Stimulated activated CD8-positive, alpha-beta memory T cell treated with anti-CD3 and anti-CD28 coated beads, Interleukin-4, amount 100 ng/mL, for 1 hour (primary cell): ENCODE measurements at places on chromosomes 3 and 15.

- DNase-seq = no peak
Observed at GRCh38 chr3:71025516-71025915, 558.0 kb downstream of the FOXP1 start.

DNA sequence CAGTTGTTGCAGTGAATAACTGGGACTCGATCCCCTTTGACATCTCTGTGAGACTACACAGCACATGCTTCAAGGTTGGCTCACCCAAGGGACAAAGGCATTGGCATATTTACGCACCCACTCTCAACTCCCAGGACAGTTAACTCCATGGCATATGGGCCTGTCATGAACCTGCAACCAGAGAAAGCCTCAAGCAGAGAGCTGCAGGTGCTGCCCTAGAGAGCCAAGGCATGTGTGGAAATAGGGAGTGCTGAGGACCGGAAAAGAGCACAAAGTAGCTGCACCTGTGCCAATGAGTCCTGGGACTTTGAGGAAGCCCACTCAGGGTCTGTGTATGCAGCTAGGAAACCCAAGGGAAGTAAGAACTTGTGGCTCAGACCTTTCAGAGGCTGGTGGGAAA lies 32.9 kb upstream of the SLC24A5 start:
- DNase-seq = no peak

GRCh38 chr3:185528532-185528931 lies 23.9 kb downstream of the LIPH start:
- DNase-seq = no peak

- DNase-seq = no peak
Observed at GRCh38 chr3:189278221-189278620, 106.5 kb downstream of the TPRG1 start.

DNA sequence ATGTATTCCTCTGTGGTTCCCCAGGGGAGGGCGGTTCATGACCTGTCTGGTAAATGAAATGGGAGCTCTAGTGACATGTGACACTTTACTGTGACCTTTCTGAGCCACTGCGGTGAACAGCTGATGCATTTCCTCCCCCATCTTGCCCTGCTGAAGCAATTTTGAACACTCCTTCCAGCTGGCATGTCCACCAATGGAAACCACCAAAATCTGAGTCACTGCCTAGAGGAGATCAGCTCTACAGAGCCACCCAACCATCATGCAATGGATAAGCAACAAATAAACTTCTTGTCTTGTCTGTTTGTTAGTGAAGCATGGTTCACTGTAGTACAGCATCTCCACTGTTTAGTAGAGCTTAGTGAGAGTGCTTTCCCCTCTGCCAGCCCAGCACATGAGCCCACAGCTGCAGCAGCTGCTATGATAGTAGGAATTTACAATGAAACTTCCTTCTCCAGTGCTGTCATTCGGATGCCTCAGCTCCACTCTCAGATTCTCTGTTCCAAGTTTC lies 479.4 kb downstream of the NTRK3 start:
- no peak for DNase-seq

DNA sequence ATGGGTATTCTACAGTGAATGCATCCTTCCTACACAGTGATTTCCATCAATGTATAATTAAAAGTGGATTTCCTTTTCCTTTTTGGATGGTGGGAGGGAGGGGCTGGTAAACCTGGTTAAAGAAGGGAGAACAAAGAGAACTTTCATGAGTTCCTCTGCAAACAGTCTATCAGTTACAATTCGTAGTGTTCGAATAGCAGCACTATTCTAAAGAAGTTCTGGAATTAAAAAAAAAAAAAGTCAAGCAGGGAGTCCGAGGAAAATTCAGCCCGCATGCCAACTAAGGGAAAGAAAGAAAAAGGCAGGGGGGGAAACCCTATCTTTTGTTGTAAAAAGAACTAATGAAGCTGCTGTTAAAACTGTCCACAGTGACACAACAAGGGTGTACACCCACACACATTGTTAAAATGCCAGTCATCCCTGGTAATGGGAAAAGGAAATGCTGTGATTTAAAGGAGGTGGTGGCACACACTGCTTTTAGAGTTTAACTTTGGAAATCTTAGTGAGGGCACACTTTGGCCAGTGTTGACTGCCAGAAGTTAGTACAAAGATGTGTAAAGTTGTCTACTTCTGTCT lies 521.2 kb downstream of the ZIC1 start:
- DNase-seq = no peak

- no peak for DNase-seq
Observed at GRCh38 chr15:65870889-65871533, 1.7 kb downstream of the RAB11A start.

DNA sequence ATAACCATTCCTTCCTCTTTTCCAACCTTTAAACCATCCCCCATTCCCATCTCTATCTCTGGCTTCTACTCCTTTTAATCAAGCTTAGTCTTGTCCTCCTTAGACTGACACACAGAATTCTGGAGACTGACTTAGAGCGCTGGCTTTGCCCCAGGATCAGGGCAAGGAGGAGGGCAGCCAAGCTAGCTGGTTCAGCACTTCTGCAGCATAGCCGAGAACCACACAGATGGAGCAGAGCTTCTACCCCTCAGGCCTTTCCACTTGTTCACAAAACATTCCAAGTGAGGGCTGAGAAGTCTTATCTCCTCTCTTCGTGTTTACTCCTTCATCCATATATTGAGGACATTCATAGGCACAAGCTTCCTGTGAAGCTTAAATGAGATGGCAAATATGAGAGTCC lies 246.5 kb upstream of the PEX5L start:
- no peak for DNase-seq

DNA sequence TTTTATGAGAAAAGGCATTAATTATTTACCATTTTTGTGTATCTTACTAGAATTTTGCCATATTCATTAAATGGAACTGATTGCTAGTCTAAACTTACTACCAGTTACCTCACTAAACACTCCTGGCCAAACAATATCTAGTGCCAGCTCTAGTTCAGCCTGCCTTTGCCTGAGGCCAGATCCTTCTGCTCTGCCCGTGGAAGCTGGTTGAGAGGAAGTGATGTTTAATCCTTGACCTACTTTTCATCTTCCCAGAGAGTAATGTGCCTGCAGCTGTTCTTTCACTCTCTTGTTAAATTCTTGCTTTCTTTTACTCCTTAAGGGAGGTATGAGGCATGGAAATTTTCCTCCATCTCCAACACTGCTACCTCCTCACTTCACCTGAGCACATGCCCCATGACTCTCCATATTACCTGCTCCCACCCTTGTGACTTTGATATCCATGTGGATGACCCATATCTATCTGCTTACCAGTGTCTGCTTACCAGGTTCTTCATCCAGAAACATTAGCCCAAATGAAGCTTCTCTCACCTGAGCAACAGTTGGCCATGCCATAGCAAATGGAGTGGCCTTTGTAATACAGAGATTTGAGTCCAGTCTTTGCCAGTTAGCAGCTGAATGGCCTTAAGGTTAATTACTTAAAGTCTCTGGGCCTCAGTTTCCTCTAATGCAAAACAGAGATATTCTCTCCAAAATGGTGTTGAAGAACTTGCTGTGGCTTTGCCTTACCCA lies 53.4 kb downstream of the UBE2E1 start:
- no peak for DNase-seq

DNA sequence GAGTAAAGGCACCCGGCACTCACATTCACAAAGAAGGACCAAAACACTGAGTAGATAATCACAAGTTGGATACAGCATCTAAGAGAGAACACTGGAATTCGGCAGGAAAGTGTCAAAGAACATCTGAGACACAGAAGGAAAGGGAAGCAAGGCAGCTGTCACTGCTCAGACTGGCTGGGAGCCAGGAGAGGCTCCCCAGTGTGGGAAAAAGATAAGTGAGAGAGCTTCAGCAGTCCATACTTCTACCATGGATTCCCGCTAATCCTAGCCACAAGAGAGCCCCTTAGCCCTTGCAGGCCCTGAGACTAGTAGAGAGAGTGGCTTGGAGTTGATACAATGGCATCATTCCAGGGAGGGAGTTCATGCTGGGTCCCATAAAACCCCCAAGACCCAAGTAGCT lies 36.7 kb upstream of the CP start:
- DNase-seq = no peak

GRCh38 chr15:58401991-58402649 lies 29.7 kb upstream of the LIPC start:
- DNase-seq = no peak
